Mesothelial cell of epicardium (in vitro differentiated cells): ENCODE measurements at places on chromosomes 6 and 20.

DNA sequence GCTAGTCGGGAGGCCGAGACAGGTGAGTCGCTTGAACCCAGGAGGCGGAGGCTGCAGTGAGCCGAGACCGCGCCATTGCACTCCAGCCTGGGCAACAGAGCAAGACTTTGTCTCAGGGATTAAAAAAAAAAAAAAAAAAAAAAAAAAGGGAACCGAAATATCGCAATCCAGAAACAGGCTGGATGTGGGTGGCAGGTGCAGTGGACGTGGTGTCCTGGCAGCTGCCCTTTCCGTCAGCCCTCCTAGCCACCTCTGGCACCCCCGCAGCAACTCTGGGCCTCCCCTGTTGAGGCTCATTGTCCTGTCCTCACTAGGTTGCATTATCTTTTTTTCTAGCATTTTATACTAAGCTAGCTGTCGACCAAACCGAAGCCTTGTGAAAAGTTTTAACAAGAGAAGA lies 113.5 kb downstream of the DTNBP1 start:
- no peak overlapping the region for H3K27ac ChIP-seq
- DNase-seq: no peak
- H3K36me3 ChIP-seq: no peaks in the 10 kb centered on the region
- H3K27me3 ChIP-seq: no peaks in the 10 kb centered on the region
- no peak overlapping the region for H3K4me3 ChIP-seq
- peaks cover 29% of the 10 kb centered on the region for H3K4me1 ChIP-seq

DNA sequence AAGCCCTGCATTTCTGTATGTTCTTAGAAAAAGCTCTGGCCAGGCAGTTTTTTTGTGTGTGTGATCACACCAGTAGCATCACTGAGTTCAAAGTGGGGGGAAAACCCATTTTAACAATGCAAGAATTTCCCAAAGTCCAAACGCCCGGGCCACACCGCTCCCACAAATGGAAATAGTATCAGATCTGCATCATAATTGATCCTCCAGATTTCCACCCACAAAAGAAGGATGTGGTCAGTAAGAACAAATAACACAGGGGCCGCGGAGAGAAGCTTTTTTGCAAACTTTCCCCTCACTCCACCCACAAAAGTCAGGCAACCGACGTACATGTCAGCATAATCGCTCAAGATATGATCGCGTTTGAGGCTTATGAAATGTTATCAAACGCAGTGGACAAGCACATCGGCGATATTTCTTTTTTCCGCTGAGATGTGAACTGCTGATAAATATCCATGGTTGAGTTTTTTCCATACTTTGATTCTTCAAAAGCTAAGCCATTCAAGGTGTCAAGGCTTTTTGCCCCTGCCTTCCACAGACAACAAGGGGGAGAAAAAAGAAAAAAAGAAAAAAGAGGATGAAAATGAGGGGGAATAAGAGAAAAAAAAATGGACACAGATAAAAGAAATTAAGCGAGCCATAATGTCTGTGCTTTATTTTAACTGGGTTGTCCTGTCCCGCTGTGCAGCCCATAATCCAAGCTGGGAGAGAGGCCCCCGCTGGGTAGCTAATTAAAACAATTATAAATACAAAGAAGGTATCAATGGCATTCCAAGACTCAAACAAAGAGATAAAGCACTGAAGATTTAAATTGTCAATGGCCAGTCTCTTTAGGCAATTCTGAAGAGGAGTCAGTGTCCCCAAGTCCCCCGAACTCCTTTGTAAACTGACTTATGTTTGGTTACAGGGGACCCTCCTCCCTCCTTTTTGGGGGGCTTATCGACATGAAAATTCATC lies 143.5 kb downstream of the ZFP64 start:
- DNase-seq: no peak
- H3K36me3 ChIP-seq: no peaks in the 10 kb centered on the region
- H3K4me3 ChIP-seq: peak overlapping the region; percentile 40
- H3K4me1 ChIP-seq: peaks cover 21% of the 10 kb centered on the region
- peak overlapping the region; percentile 91 for H3K27ac ChIP-seq
- H3K27me3 ChIP-seq: no peaks in the 10 kb centered on the region

DNA sequence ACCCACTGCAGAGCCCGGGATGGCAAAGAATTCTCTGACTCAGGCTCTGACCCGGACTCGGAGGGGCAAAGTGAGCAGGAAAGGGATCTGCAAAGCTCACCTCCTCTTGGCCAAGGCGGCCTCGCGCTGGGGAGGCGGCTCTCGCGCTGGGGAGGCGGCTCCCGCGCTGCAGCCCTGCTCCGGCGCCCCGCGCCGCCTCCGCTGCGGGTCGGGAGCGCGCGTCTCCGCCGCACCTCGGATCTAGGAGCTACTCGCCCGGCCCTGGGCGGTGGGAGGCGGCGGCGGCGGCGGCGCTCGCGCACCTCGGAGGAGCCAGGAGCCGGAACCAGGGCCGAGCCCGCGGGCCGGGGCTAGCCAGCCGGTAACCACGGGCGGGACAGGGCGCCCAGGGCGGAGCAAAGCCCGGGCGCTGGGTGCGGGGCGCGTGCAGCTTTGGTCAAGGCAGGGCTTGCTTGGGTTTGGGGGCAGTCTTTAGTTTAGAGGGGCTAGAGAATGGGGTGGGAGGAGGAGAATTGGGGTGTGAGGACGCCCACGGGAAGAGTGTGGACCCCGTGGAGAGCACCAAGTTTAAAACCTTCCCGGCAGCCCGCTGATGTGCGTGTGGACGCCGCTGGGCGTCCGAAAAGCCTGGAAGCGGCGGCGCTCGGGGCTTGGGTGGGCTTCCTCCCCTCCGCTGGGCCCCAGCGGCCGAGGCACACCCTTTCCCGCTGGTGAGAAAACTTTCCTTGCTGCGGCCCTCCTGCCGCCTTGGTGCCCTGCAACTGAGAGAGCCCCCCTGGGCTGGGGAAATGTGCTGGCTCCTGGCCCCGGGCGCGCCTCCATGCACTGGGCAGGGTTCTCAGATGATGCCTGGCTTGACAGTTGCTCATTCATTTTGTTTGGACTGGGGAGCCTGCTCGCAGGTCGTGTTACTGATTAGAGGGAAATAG lies at the start of gene MRAP2:
MRAP2 (plus strand) TSS at position 250 of the 929 bp plus-strand sequence. CDS start 21,547 bp downstream, outside the sequence.
- no peaks in the 10 kb centered on the region for H3K36me3 ChIP-seq
- H3K4me1 ChIP-seq: peaks cover 16% of the 10 kb centered on the region
- peaks cover 44% of the 10 kb centered on the region for H3K27me3 ChIP-seq
- H3K27ac ChIP-seq: no peak within 1 kb of the TSS

- no peaks in the 10 kb centered on the region for H3K27me3 ChIP-seq
- no peak for DNase-seq
- no peak overlapping the region for H3K4me3 ChIP-seq
- H3K36me3 ChIP-seq: no peaks in the 10 kb centered on the region
Measured at GRCh38 chr6:37085198-37085597, 79.7 kb downstream of the FGD2 start.

DNA sequence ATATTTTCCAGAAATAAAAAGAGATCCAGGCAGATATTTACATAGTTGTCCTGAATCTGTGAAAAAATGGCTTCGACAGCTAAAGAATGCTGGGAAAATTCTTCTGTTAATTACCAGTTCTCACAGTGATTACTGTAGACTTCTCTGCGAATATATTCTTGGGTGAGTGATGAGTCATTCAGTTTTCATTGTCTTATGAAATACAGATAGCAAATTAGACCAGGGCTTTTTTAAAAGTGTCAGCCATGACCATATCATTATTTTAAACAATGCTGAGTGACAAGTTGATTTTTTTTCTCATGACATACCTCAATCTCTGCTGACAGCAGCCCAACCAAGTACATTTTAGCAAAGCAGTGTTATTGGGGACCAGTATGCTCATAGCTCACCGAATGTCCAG lies 32.8 kb downstream of the TSPYL4 start:
- DNase-seq: no peak
- peaks cover 5% of the 10 kb centered on the region for H3K36me3 ChIP-seq
- H3K4me1 ChIP-seq: no peaks in the 10 kb centered on the region
- no peak overlapping the region for H3K4me3 ChIP-seq
- H3K27me3 ChIP-seq: no peaks in the 10 kb centered on the region

DNA sequence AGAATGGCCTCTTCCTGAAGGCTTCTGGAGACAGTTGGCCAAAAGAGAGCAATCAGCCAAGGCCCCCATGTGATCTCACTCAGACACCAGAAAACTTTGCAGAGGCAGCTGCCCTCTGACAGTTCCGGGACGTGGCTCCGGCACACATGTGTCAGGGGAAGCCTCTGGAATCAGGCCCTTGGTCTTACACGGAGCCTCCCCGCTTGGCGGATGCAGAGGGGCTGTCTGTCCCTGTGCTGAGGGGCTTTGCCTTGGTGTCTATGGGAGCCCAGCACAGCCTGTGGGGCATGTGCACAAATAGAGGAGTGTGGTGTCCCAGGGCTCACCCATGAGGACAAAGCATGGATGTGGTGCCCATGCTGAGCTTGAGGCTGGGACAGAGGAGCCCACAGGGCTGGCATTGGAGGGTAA lies 13.8 kb downstream of the SIGLEC1 start:
- no peak overlapping the region for H3K4me3 ChIP-seq
- DNase-seq: no peak
- no peak overlapping the region for H3K27ac ChIP-seq
- H3K4me1 ChIP-seq: peaks cover 2% of the 10 kb centered on the region

GRCh38 chr6:10030942-10031537 lies 383.8 kb downstream of the TFAP2A start:
- no peak overlapping the region for H3K27ac ChIP-seq
- H3K27me3 ChIP-seq: no peaks in the 10 kb centered on the region
- no peaks in the 10 kb centered on the region for H3K36me3 ChIP-seq

DNA sequence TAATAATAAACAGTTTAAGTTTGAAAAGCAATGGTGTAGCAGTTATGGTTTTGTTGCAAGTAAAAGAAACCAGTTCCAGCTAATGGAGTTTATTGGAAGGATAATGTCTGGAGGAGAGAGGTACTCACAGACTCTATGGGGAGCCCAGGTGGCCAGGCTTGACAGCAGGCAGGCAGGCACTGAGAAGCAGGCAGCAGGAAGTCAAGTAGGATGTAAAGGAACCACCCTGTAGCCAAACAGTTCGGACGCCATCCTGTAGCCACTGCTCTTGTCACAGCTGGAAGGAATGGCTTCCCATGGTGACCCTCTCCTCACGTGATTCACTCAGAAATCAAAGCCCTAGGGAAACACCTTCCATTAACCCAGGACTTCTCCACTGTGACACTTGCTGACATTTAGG lies 96.7 kb upstream of the MC3R start:
- H3K36me3 ChIP-seq: peaks cover 2% of the 10 kb centered on the region
- no peaks in the 10 kb centered on the region for H3K4me1 ChIP-seq
- no peaks in the 10 kb centered on the region for H3K27me3 ChIP-seq
- H3K4me3 ChIP-seq: no peak overlapping the region
- no peak overlapping the region for H3K27ac ChIP-seq
- DNase-seq: no peak

DNA sequence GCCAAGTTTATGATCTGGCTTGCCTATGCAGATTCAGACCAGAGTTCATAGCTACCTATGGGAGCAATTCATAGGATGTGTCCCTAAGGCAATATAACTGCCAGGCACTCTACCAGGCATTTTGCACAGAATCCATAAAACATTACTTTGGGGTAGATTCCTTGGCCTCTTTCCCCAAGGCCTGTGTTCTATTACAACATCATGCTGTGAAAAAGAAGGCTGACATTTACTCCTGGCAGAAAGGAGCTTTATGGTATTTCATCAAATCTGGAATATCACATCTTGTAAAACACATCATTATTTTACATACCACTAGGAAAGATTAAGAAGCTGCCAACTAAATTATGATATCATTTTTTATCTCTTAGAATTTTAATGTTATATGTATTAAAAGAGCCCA lies 287.0 kb upstream of the MARCKS start:
- H3K4me3 ChIP-seq: no peak overlapping the region
- H3K27ac ChIP-seq: no peak overlapping the region
- H3K4me1 ChIP-seq: peaks cover 14% of the 10 kb centered on the region

DNA sequence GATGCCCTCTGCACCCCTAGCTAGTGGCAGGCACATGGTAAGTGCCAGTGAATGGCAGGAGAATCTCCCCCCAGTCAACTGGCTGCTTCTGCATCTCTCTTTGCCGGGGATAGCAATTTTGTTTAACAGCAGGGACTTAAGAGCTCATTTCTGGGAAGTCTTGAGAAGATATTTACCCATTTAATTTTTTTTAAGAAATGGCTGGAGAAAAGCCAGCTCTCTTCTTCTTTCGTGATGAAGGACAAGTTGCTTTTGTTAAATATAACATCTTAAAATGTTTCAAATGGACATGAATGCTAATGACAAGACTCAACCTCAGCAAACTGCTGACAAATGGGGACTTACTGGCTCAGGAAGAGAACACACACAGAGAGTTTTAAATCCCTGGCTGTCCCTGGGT lies 55.0 kb upstream of the IYD start:
- no peaks in the 10 kb centered on the region for H3K4me1 ChIP-seq
- H3K27ac ChIP-seq: no peak overlapping the region
- H3K27me3 ChIP-seq: peaks cover 31% of the 10 kb centered on the region
- H3K36me3 ChIP-seq: no peaks in the 10 kb centered on the region
- no peak for DNase-seq

DNA sequence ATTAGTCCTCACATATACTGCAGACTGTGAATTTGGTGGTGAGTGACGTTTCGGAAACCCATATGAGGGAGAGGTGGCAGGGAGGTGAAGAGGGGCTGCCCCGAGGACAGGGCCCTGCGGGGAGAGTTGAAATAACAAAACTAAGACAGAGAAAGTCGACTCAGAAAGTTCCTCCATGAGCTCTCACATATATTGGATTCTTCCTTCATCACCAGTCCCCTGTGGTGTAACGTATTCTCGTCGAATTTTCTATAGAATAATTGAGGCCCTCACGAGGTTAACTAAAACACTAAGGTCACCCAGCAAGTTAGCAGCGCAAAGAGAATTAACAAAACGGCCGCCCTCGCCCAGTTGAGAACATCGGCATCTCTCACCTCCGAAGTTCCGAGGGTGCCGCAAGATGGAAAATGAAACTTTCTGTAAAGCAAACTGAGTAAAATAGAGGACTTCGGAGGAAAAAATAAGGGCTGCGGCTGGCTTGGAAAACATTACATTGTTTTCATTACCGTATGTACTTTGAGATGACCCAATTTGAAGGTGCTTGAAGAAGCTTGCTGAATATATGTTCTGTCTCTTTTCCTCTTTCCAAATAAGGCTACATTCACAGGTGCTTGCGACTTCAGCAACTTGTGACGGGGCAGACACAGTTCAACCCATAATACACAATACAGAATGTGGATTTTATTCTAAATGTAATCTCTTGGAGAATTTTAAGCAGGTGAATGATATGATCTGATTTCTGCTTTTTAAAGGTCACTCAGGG lies 490.9 kb upstream of the JARID2 start:
- H3K4me1 ChIP-seq: no peaks in the 10 kb centered on the region
- H3K27me3 ChIP-seq: no peaks in the 10 kb centered on the region
- H3K27ac ChIP-seq: no peak overlapping the region
- no peak overlapping the region for H3K4me3 ChIP-seq
- H3K36me3 ChIP-seq: no peaks in the 10 kb centered on the region
